ENCODE measurements at places on chromosomes 7 and 10. TPM values are rescaled to one million over a fixed set of nuclear protein-coding genes. Genes with fewer than 3 reads are reported as not detected.

LIPF gene
- total RNA-seq: not detected

GRCh38 chr7:94650147-94651051, 5.5 kb downstream of the SGCE start:
- no peak for DNase-seq

DNA sequence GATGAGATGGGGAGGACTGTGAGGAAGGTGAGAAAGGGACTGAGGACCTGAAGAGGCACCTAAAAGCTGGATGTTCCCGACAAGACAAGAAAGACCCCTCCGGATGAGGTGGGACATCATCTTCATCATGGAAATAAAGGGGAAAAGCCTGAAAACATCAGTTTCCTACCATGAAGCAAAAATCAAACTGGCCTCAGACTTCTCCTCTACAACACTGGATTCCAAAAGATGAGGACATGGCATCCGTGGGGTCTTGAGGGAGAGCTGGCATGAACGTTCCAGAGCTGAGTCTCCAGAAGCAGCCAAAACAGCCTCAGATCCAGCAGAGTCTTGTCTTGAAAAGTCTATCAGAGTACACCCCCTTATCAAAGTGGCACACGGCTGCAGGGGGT, 44.5 kb downstream of the DIP2C start:
- no peak for DNase-seq

DNA sequence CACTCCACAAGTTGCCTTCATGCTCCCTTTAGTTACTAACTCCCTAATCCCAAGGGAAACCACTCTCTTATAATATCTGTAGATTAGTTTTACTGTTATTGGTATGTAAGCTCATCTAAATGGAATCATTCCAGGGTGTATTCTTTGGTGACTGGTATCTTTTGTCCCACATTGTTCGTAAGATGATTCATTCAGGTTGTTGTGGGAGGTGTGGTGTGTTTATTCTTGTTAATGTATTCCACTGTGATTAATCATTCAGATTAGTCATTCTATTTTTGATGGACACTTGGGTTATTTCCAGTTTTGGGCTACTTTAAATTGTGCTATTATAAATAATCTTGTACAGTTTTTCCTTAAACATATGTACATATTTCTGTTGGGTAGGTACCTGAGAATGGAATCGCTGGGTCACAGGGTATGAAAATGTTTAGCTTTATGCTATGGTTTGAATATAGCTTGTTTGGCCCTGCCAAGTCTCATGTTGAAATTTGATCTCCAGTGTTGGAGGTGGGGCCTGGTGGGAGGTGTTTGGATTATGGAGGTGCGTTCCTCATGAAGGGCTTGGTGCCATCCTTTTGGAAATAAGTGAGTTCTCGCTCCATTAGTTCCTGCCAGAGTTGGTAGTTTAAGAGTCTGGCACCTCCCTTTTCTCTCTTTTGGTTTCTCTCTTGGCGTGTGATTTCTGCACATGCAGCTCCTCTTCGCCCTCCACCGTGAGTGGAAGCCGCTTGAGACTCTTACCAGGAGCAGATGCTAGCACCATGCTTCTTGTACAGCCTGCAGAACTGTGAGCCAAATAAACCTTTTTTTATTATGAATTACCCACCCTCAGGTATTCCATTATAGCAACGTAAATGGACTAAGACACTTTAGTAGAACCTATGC, 13.8 kb downstream of the BTRC start:
- peak; percentile 90 for DNase-seq

LGI1 gene
- not detected for total RNA-seq

- no peak for DNase-seq
These were observed 95.4 kb upstream of the AFAP1L2 start for GRCh38 chr10:114499630-114500190.

GRCh38 chr10:126090911-126091728, 194.8 kb downstream of the FANK1 start:
- peak; percentile 31 for DNase-seq

DNA sequence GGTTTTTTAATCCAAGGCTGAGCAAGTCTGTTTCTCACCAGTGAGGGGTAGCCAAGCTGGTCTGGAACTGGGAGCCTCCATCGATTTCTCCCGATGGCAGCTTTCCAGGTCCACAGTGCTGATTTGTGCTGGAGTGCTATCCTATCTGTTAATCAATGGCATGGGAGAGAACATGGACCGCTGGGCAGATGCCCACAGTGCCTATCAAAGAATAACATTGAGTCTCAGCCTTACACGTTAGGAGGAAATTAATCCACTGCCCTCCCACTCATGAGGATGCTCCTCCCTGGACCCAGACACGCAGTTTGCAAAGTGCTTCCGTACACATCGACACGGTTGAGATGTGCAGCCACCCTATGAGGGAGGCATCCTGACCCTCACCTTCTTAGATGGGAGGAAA, 36.0 kb upstream of the CUX1 start:
- no peak for DNase-seq

DNA2 gene
- total RNA-seq: 8.7 TPM

HKDC1 gene
- total RNA-seq: 0.85 TPM

DNA sequence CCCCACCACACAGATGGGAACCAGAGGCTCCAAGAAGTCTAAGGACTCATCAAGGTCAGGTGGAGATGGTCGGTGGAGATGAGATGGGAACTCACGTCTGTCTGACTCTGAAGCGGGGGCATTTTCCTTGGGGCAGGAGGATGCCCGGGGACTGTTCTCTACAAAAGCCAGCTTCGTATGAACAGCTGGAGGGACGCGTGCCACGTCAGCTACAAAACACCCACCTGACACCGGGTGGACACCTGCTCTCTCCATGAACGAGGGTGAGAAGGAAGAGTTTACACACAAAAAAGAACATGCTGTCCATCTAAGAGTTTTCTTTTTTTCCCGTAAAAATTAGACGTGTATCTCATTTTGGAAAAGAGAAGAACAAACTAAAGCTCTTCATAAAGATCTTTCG, 47.7 kb downstream of the C10orf143 start:
- no peak for DNase-seq

- peak; percentile 47 for DNase-seq
These were observed 4.3 kb downstream of the TMEM273 start for GRCh38 chr10:49183596-49184542.

ADIRF gene
- total RNA-seq: 12.8 TPM

ZNF853 gene
- total RNA-seq: 1.0 TPM

DNA sequence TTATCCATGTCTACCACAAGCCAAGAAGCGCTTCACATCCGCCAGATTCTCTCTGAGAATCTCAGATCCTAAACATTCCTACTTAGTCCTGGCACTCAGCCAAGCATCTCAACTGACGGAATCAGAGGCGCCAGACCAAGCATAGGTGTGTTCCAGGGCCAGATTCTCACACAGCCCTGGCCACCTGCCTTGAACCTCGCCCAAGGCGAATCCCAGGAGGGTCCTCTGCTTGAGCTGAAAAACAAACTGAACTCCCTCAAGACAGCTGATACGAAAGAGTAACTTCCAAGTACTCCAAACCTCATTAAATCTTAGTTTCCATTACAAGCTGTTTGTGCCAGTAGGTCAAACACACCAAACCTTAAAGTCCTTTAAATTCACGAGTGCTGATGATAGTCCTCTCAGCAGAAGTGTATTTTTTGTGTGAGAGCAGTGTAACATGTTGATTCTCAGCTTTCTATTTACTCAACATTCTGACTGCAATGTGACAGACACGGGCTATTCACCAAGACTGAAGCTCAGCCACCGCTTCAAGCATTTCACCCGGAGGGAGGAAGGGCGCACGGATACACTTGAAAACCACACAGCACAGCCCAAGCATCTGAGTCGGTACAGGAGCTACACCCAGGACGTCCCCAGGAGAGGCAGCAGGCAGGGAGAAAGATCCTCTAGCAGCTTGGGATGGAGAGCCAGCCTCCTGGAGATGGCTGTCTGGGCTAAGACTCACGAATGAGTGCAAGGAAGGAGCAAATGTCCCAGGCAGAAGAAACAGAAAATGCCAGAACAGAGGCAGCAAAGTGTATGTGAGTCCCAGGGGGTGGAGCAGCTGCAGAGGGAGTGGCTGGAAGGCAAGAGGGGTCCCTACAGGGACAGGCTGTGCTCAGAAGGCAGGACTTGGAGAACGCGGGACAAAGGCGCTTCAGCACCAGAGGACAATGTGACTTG, 6.0 kb downstream of the PARD3 start:
- DNase-seq: no peak

- DNase-seq: no peak
These were observed 56.9 kb upstream of the FHIP2A start for GRCh38 chr10:114764656-114765055.

DNA sequence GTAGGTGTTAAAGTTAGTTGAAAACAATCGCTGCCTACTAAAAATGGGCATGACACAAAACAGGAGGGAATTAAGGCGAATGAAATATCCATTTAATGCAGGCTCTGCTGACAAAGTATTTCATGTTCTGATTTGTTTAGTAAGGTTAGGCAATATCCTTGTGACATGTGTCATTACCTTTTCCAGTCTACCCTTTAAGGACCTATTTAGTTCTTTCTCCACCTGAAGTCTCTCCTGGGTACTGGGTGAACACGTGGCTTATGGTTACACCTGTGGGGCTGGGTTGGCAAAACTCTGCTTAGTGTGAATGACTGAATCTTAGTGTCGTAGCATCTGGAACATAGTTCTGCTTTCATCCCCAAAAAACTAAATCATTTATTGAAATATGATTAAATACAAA, 313.5 kb downstream of the CCDC3 start:
- DNase-seq: no peak

TMEM176A gene
- total RNA-seq: not detected

RAPGEF5 gene
- 269 TPM for total RNA-seq

TMEM176B gene
- total RNA-seq: not detected

- peak; percentile 56 for DNase-seq
These were observed 181.7 kb downstream of the PLXNA4 start for GRCh38 chr7:132394283-132395198.

- DNase-seq: no peak
These were observed 7.4 kb downstream of the MAT1A start for GRCh38 chr10:80281784-80282765.

TNRC18 gene
- total RNA-seq: 42.5 TPM

GRCh38 chr10:96287392-96288105, 16.2 kb upstream of the BLNK start:
- DNase-seq: no peak

ZNF800 gene
- total RNA-seq: 15.2 TPM

DNA sequence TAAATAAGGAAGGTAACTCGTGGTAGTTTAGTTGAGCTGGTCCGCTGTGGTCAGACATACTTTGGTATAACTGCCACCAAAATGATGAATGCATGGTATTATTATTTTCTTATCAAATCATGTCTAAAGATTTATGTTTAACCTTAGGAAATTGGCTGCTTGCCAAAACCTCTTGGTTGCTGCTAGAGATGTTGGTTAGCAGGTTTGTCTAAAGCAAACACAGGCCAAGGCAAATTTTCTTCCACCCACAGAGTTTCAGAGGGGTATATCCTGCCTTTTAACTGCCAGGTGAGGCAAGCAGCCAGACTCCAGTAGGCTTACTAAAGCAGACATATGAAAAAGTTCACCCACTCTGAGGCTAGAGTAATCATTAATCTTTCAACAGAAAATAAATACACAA, 101.4 kb downstream of the SEMA3E start:
- DNase-seq: peak; percentile 22

DNA sequence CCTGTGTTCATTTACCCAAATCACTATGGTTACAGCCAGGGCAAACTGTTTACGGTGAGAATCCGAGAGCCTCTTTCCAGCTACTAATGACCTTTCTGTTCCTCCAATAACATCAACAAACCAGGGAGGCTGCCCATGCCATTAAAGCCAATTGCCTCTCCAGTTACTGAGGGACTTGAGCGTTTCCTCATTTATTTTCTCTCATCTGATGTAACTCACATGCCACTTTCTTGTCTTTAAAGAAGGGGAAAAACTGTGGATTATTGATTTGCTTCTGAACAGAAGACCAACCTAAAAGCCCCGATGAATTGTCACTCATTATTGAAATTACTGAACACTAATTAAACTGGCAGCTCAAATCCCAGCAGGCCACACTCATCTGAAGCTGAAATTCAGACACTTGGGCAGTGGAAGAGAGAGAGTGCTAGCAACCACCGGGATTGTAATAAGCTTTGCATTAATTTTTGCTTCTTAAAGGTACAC, 595.8 kb upstream of the MKI67 start:
- DNase-seq: no peak

DNA sequence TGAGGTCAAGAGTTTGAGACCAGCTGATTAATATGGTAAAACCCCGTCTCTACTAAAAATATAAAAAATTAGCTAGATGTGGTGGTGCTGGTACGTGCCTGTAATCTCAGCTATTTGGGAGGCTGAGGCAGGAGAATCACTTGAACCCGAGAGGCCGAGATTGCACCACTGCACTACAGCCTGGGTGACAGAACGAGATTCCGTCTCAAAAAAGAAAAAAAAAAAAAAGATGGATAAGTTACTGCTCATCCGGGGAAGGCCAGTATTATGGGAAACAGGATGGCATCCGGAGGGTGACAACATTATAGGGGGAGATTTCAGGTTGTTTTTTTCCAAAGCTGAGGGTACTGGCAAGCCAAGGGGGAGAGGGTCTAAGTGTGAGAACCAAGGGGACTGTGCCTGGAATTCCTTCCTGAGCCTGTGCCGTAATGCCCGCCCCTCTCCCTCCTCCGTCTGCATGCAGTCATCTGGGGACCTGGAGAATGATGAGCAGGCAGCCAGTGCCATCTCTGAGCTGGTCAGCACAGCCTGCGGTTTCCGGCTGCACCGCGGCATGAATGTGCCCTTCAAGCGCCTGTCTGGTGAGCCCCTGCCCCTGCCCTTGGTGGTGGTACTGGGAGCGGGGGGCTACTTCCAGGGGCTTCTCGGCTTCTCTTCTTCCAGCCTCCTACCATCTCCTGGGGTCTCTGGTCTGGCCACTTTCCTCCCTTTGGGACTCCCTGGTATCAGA, 4.4 kb downstream of the LAMTOR4 start:
- DNase-seq: no peak

DNA sequence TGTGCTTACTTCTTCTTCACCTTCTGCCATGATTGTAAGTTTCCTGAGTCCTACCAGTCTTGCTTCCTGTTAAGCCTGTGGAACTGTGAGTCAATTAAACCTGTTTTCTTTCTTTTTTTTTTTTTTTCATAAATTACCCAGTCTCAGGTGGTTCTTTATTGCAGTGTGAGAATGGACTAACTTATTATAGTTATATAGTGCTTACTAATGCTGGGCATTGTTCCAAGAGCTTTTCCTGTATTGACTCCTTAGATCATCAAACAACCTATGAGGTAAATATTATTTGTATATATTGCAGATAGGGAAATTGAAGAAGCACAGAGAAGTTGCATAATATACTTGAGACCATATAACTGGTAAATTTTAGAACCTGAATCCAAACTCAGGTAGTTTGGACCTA, 98.1 kb downstream of the MBL2 start:
- DNase-seq: peak; percentile 60

GRCh38 chr7:135774284-135774683, 25.7 kb upstream of the FAM180A start:
- peak; percentile 86 for DNase-seq

- DNase-seq: no peak
These were observed 24.6 kb upstream of the FOXL3 start for GRCh38 chr7:265192-265997.

- no peak for DNase-seq
These were observed 2.7 kb downstream of the CALD1 start for GRCh38 chr7:134782121-134782623.

GRCh38 chr7:141722529-141722928, 14.4 kb downstream of the WEE2 start:
- no peak for DNase-seq

- DNase-seq: peak; percentile 59
These were observed 9.6 kb upstream of the AGMO start for GRCh38 chr7:15571301-15571878.

Data from dermis blood vessel endothelial cell (primary cell).